ENCODE measurements at places on chromosomes 5 and 9.

- DNase-seq = peak; percentile 18
Observed at GRCh38 chr9:111598733-111599091, 735 bp downstream of the PTGR1 start.

DNA sequence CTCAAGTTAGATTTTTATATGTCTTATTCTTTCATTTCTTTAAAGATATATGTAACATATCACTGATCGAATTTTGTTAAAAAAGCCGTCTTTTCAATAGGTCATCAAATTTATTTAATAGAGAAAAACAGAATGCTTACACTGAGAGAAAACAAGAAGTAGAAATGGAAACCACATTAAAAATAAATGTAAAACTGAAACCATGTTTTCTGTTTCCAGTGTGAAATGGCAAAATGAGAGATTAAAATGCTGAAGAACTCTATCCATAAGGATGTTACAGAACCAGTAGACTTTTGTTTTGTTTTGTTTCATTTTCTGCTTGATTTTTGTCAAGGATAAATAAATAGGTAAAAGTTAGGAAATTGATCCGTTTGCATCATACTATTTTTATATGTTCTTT, 210.1 kb downstream of the PRDM9 start:
- DNase-seq = no peak

- DNase-seq = peak; percentile 11
Observed at GRCh38 chr9:123438321-123438720, 82.3 kb downstream of the CRB2 start.

DNA sequence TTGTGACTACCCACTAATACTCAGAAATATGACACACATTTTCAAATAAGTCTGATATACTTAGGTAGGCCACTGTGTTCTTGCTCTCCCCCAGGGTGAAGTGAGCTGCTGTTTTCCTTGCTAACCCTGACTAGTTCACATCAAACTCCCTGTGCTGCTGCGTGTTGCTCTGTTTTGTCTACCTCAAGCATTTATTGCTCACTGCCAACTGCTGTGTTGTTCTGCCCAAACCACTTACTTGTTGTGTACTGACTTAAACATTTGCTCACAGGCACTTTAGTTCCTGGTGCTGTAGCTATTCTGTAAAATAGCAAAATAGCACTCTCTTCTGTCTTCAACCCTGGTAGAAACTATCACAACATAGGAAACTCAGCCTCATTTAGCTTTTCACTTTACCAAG, 255.7 kb downstream of the HCN1 start:
- no peak for DNase-seq

DNA sequence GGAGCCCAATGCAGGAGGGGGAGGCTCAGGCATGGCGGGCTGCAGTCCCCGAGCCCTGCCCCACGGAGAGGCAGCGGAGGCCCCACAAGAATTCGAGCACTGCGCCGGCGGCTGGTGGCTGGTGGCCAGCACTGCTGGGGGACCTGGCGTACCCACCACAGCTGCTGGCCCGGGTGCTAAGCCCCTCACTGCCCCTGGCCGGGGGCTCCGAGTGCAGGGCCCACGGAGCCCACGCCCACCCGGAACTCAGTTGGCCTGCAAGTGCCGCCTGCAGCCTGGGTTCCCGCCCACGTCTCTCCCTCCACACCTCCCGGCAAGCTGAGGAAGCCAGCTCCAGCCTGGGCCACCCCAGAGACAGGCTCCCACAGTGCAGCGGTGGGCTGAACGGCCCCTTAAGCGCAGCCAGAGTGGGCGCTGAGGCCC, 780.3 kb downstream of the DTWD2 start:
- no peak for DNase-seq
